ENCODE measurements at places on chromosomes 7 and 10.
A peak's percentile ranks its signal among the peaks of the same experiment; 100 is the strongest.

DNA sequence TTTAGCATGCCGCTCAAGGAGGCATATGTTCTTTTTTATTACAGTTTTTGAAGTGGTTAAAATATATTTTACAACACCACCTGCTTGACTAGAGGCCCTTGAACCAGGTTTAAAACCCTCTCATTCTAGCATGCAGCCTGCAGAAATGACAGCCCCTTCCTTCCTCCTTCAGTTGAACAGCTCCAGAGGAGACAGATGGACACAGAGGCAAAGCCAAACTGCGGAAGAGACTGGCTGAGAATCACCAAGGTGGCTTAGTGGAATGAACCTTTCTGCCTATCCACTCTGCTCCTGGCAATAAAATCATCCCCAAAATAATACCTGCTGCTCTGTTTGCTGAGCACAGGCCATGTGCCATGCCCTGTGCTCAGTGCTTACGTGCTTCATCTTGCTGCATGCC, 23.9 kb upstream of the PLPP4 start:
- no peak for DNase-seq

DNA sequence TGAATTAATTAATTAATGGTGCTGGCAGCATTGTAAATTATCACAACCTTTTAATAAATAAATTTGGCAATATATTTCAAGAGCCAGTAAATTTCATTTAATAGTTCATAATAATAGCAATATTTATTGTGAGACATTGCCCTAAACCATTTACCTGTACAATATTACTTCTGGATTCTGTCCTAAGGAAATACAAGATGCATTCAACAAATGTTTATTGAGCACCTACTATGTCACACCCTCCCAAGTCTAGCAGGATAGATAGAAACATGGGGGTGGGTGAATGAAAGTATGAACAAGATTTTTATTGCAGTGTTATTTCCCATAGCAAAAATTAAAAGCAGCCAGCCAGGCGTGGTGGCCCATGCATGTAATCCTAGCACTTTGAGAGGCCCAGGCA, 4.4 kb upstream of the HERC4 start:
- DNase-seq: no peak

DNA sequence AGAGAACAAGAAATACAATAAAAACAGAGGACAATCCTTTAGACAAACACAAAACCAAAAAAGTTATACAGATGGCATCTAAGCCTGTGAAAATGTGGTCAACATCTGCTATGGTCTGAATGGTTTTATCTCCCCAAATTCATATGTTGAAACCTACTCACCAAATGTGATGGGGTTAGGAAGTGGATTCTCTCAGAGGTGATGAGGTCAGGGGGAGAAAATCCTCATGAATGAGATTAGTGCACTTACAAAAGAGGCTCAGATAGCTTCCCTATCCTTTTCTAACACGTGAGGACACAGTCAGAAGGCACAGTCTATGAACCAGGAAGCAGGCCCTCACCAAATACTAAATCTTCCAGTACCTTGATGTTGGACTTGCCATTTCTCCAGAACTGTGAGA, 147.8 kb upstream of the GPR22 start:
- no peak for DNase-seq

- DNase-seq: peak; percentile 25
Measured at GRCh38 chr10:3239066-3239919, 66.7 kb upstream of the PITRM1 start.

GRCh38 chr7:151252961-151253711, 4.6 kb upstream of the SMARCD3 start:
- no peak for DNase-seq

DNA sequence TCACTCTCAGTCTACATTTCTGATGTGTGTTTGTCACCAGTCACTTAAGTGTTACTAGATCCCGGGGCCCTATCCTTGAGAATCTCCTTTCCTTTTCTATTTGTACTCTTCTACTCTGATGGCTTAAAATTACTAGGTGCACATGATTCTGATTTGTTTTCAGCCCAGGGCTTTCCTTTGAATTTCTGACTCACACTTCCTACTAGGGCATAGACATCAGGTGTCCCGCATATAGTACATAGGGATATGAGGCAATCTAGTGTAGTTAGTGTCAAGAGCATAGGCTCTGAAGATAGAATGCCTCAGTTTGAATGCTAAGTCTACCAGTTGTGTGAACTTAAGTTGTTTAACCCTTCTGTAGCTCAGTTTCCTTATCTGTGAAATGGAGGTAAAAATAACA, 49.4 kb upstream of the LRRN3 start:
- DNase-seq: no peak

- no peak for DNase-seq
Measured at GRCh38 chr10:45653454-45653853, 19.1 kb downstream of the ZFAND4 start.

DNA sequence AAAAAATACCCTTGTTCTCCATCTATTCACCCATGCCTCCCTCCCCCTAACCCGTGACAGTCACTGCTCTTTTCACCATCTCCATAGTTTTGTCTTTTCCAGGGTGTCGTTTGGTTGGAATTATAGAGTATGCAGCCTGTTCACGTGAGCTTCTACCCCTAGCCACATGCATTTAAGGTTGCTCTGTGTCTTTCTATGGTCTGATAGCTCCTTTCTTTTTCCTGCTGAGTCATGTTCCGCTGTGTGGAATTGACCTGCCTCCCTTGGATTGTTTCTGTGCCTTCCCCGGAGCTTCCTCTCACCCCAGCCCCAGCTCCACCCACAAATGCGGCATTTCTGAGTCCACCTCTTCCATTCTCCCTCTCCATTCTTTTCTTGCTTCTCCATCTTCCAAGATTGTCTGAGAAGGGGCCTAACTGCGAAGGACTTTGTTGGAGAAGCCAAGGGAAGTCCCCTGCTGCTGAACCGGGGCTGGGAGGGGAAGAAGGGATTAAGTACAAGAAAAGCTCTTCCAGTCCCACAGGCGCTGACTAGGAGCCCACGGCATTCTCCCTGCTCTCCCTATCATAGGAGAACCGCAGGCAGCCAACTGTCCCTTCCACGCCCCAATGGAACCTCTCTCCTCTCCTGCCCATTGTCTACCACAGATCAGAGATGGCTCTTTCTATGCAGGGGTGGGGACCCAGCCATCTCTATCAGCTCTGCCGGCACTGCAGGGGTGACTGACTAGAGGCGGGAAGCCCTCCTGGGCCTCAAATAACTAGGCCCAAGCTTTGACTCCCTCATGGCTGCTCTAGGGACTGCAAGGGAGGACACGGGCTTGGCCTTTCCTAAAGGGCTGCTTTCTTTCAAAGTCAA, 87.5 kb upstream of the ANLN start:
- DNase-seq: no peak

GRCh38 chr7:73904219-73905137, 43.5 kb downstream of the TMEM270 start:
- peak; percentile 9 for DNase-seq

DNA sequence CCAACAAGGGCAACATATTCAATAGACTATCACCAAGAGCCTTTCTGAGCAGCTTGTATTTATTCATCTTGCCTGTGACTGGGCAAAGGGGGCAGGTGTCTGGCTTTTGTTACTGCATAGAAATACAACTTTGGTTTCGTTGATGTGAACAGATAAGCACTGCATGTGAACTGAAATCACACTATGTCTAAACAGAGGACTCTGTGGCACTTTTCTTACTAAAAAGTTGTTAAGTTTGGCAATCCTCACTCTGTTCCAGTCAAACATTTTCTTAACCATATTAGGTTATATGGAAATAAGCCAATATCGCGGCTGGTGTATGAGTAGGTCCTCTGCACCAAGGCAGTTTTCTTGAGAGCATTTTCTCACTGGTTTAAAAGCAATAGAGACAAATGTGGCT, 48.5 kb downstream of the CALD1 start:
- DNase-seq: no peak

- no peak for DNase-seq
Measured at GRCh38 chr10:128025951-128026350, 100.3 kb downstream of the MKI67 start.

DNA sequence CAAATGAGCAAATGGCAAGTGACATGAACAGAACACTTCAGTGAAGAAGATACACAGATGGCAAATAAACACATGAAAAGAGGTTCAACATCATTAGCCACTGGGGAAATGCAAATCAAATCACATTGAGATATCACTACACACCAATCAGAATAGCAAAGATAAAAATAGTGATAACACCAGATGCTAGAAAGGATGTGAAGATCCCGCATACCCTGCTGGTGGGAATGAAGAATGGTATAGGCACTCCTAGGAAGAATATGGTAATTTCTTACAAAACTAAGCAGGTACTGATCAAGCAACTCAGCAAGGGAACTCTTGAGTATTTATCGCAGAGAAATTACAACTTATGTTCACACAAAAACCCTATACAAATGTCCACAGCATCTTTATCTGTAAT, 11.2 kb downstream of the LAMB4 start:
- DNase-seq: no peak

GRCh38 chr7:92135052-92135889, 994 bp upstream of the CYP51A1 start:
- no peak for DNase-seq

GRCh38 chr7:108434010-108434409, 22.2 kb downstream of the NRCAM start:
- no peak for DNase-seq

DNA sequence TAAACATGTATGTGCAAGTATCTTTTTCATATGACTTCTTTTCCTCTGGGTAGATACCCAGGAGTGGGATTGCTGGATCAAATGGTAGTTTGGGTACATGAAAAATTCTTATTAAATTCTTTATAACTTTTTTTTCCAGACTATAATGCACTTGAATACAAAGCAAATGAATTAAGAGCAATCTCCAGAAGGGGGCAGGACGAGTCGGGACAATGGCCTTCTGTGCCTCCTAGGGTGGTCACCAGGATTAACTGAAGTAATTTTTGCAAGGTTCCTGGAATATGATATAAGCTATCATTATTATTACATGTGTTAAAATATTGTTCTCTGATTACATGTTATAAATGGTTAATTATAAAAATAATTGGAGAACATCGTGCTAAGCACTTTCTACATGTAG, 127.2 kb downstream of the PPP1R17 start:
- DNase-seq: no peak

DNA sequence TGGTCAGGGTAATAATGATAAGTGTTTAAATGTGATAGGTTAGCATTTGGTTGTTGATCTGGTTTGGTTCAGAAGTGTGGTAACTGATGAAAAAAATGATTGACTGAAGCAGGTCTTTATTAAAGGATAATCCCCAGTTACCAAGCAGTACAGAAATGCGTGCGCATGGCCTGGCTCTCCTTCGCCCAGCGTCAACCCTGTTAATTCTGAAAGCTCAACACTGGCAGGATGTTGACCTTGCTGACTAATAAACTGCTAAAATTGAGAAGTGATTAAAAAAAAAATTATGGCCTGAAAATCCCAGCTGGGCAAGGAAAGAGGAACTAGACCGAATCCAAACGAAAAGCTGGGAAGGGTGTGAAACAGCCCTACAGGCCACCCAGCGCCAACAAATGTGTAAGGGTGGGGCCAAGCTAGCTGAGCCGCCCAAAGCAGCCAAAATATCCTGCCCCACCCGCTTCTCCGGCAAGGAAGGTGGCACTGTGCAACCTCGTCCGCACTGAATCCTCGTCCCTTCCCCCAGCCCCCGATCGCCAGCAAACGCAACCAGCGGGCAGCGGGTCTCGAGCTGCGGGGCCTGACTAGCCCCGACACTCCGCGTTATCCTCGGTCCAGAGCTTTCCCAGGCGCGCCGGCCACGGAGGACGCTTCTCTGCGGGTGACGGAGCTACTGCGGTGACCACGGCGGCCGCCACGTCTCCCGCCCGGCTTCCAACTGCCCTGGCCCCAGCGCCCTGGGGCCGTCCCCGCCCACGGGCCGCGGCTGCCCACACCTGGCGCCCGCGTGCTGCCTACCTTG, 561 bp downstream of the SHTN1 start:
- DNase-seq: peak; percentile 58

GRCh38 chr7:4834601-4835397, 27.0 kb downstream of the PAPOLB start:
- no peak for DNase-seq

DNA sequence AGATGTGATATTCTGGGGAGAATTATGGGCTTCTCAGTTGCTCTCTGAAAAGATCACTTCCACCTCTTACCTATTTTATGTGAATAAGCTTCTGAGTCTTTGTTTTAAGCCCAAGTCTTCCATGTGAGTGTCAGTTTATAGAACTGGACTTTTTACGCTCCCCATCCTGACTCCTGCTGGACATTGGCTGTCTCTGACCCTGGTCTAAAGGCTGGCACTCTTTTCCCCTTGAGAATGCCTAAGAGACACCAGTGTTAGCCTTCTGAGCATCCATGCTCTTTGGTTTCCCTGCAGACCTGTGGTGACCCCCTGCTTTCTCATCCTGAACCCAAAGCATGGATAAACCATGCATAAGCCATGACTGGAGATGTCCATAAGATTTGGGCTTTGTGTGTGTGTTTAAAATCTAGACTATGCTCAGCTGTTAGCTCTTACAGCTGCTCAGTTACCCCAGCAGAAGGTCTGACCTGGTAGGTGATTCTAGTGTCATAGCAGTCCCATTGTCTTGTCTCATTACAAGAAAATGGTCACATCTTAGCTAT, 148.6 kb upstream of the IMMP2L start:
- DNase-seq: no peak

GRCh38 chr10:72334196-72334824, 20.4 kb downstream of the DNAJB12 start:
- DNase-seq: peak; percentile 49

- no peak for DNase-seq
Measured at GRCh38 chr10:60706146-60706545, 72.1 kb upstream of the CDK1 start.

- DNase-seq: no peak
Measured at GRCh38 chr10:120599200-120599724, 142.2 kb downstream of the PLPP4 start.

DNA sequence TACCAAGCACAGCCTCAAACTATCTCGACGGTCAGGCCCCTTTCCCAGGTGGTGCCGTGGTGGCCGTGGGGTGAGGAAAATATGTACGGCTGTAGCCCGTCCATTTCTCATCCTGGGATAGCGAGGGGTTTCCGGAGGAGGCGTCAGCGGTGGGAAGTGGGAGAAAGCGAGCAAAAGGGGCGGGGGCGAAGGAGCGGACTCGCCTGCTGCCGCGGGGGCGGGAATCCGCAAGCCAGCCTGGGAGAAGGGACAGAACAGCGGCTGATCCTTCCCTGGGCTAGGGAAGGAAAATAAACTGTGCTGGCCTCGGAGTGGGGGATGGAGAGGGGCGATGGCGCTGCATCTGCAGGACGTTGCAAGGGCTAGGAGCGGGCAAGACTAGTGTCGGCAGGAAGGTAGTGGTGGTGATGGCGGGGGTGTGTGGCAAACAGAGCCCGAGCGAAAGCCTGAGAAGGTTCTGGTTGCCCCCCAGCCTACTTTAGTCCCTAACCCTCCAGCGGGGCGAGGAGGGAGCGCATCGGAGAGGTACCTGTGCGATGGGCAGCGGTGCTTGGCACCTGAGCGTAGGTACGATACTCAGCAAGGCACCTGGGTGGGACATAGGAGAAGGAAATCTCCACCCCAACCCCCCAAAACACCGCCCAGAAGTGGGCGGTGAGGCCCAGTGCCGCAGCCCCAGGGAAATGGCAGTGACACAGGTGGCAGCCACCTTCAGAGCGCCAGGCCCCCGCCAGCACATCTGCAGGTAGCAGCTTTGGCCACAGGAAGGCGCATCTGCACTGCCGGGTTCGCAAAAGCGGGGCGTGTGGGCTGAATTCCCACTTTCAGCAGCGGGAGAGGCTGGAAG, 49.9 kb upstream of the STEAP1B start:
- no peak for DNase-seq

All from amygdala (tissue), 56 donors.